ENCODE measurements at places on chromosomes 1 and 21.
A peak's percentile ranks its signal among the peaks of the same experiment; 100 is the strongest.

DNA sequence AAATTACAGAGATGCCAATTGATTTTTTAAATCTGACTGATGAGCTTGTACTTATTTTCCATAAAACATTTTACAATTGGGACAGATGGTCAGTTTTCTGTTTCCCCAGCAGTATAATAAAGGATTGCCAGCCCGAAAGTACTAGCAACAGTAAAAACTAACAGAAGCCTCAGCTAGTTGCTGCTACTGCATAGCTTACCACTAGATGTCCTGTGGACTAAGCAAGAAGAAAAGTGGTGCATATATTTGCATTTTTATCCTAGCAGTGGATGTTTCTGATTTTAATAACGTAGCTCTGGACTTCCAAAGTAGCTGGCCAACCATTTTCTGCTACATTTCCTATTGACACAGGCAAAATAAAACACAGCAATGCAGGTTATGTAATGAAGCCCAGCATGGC, 241.5 kb downstream of the BARHL2 start:
- DNase-seq: no peak

- DNase-seq: no peak
These were observed 271.7 kb upstream of the SNX7 start for GRCh38 chr1:98389809-98390208.

GRCh38 chr1:91827459-91828321, 58.3 kb downstream of the TGFBR3 start:
- DNase-seq: no peak

GRCh38 chr1:206893380-206893779, 3.9 kb upstream of the IL24 start:
- DNase-seq: no peak

DNA sequence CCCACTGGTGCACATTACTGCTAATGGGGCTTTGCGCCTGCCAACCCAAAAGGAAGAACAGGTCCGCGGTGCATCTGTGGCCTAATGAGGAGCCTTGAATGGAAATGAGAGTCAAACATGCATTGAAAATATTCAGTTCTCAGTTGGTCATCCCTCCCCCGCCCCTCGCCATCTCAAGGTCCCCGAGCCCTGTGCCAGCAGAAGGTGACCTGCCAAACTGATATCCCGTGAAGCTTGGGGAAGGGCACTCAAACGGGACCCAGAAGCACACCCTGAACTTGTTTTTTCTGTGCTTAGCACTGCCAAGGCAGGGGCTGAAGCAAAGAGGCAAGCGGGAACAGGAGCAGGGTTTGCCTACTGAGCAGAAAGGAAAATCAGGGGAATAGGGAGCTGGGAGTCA, 67.9 kb upstream of the ZNF648 start:
- DNase-seq: no peak

- DNase-seq: peak; percentile 56
These were observed 2.7 kb downstream of the TMEM200B start for GRCh38 chr1:29120947-29121485.

- DNase-seq: no peak
These were observed 292.7 kb downstream of the TPR start for GRCh38 chr1:186082235-186082937.

GRCh38 chr1:28118640-28119307, 30.4 kb upstream of the EYA3 start:
- DNase-seq: no peak

DNA sequence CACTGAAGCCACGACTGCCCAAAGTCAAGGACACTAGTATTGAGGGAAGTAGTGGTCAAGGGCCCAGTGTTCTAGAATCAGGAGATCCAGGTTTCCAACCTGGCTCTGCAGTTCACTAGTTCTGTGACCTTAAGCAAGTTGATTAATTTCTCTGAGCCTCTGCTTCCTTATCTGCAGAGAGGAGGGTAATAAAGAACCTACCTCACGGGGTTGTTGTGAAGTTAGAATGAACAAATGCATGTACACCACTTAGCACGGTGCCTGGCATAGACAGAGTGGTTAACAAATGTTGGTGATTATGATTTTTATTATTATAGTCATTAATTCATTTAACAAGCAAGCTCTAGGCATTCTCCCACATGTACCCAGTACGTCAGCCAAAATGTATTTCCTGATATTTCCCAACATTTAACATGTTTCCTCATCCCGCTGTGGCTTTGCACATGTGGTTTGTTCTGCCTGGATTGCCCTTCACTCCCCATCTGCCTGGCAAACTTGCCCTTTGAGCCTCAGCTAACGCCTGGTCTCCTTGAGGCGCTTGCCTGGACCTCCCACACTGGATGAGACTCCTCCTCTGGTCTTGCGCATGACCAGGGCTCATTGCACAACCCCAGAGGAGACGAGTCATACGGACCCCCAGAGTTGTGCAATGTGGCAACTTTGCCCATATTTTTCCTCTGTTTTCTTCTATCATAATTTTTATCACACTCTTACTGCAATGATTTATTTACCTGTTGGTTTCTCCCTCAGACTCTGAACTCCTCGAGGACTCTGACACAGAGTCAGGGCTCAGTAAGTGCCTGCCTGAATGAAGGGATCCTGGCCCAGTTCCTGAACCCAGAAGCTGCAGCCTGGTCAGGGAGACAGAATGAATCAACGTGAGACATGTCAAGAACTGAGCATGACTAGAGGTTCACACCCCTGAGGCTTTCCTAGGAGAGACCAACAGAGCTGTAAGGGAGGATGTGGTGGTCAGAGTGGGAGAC, 20.7 kb upstream of the MFSD2A start:
- DNase-seq: no peak

All from activated T-cell treated with anti-CD3 and anti-CD28 coated beads for 24 hours (primary cell).